ENCODE measurements at places on chromosomes 2 and 18. TPM values are rescaled to one million over a fixed set of nuclear protein-coding genes. Genes with fewer than 3 reads are reported as not detected.
A peak's percentile ranks its signal among the peaks of the same experiment; 100 is the strongest.

The RBM43 gene
- total RNA-seq: 3.6 TPM

The MRPS5 gene
- 58.1 TPM for total RNA-seq

The CCDC141 gene
- total RNA-seq: 9.6 TPM

The ABCG8 gene
- total RNA-seq: not detected

The TTC31 gene
- 27.3 TPM for total RNA-seq

The MYL12A gene
- 498 TPM for total RNA-seq

The CASP10 gene
- total RNA-seq: 12.4 TPM

The TXNDC2 gene
- total RNA-seq: not detected

The GCKR gene
- total RNA-seq: not detected

The MC2R gene
- total RNA-seq: 0.15 TPM

The KCNG3 gene
- total RNA-seq: not detected

The KIF5C gene
- total RNA-seq: 0.37 TPM

The GKN2 gene
- total RNA-seq: not detected

GRCh38 chr2:439077-439476 is 151.2 kb upstream of the ALKAL2 start:
- H3K4me3 ChIP-seq: no peak overlapping the region
- DNase-seq: no peak
- no peaks in the 10 kb centered on the region for H3K27me3 ChIP-seq
- no peak overlapping the region for H3K27ac ChIP-seq
- no peaks in the 10 kb centered on the region for H3K36me3 ChIP-seq

- peak overlapping the region; percentile 93 for H3K27ac ChIP-seq
- H3K4me3 ChIP-seq: peak overlapping the region; percentile 93
- DNase-seq: no peak
- H3K27me3 ChIP-seq: no peaks in the 10 kb centered on the region
Measured at GRCh38 chr2:10446631-10447030, 1.5 kb downstream of the ODC1 start.

DNA sequence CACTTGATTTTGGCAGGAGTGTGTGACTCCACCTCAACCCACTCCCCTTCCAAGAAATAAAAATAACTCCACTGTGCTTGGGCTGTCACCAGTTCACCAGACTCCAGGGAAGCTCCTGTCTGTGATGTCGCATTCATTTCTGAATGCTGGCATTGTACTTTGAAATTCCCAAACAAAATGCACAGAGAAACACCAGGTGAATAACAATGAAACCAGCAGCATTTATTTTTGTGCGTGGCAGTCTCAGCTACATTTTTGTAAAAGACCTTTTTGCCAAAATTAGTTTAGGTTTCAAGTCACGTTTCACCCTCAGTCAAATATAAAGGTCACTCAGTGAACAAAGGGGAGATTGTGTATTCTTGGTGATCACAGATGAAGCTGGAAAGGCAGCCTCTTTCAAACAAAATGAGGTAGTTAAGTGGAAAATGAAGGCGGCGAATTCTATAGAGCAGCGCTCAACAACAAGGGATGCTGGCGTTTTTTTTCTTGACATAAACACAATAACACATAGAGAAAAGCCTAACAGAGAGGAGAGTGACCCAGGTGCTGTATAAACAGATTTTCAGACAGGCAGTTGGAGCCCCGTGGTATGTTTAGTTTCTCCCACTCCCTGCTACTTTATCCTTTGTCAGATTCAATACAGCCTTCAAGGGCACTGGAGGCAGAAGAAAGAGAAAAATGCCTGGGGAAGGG is 210.3 kb upstream of the GCFC2 start:
- H3K4me1 ChIP-seq: no peaks in the 10 kb centered on the region
- H3K27me3 ChIP-seq: no peaks in the 10 kb centered on the region
- H3K27ac ChIP-seq: no peak overlapping the region

DNA sequence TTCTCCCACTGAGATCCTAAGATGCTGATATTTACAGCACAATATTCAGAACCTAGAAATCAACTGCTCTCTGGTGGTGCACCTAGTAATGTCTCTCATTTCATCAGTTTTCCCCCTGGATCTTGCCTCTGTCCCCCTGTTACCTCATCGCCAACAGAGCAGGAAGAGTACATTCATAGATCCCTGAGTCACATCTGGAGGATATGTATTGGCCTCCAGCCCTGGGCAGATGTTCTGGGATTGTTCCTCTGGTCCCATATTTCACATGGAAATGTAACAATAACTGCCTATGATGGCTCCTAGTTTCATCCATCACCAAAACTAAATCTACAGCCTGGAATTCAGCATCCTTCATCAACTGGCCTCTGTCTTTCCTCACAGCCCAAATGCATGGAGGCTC is 278.8 kb upstream of the SLC14A2 start:
- H3K27me3 ChIP-seq: no peaks in the 10 kb centered on the region
- H3K4me3 ChIP-seq: no peak overlapping the region
- no peaks in the 10 kb centered on the region for H3K4me1 ChIP-seq
- H3K36me3 ChIP-seq: no peaks in the 10 kb centered on the region
- H3K27ac ChIP-seq: no peak overlapping the region
- no peak for DNase-seq

GRCh38 chr2:158894078-158894477 is 74.4 kb upstream of the TANC1 start:
- no peaks in the 10 kb centered on the region for H3K4me1 ChIP-seq
- H3K27me3 ChIP-seq: no peaks in the 10 kb centered on the region
- H3K4me3 ChIP-seq: no peak overlapping the region
- no peak overlapping the region for H3K27ac ChIP-seq
- no peaks in the 10 kb centered on the region for H3K36me3 ChIP-seq

GRCh38 chr2:18934886-18935285 is 345.5 kb upstream of the NT5C1B start:
- 0 out of 2 replicates have a peak, but pooled peaks cover under 1% of the 10 kb centered on the region for H3K4me1 ChIP-seq
- no peak for DNase-seq
- H3K36me3 ChIP-seq: no peaks in the 10 kb centered on the region

DNA sequence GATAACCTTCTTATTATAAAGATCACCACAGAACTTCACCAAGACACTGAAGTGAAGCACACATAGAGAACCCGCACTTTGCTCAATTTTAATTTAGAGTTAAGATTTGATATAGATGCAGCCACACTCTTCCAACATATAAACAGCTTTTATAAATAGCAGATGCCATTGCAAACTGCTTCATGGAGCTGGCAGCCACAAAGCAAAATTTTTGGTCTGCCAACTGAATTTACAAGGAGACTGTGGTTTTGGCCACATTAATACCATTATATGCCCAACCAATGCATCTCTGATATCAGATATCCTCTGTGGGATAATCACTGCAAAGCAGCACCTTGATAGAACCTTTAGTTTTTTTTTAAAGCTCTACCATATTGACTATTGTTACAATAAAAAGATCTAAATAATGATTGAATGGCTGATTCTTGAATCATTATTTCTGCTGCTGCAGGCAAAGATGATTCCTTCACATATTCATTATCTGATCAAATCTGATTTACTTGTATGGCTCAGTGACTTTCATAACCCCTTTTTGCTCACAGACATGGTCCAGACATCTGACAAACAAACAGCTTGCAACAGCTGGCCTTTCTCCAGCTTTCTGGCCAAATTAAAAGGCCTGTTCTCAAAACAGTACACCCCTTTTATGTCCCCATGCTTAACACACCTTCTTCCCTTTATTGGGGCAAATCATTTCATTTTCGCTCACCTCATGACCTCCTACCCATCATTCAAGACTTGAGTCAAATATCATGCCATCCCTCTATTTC is 88.4 kb downstream of the METTL4 start:
- H3K36me3 ChIP-seq: no peaks in the 10 kb centered on the region
- H3K27ac ChIP-seq: no peak overlapping the region
- no peaks in the 10 kb centered on the region for H3K27me3 ChIP-seq
- H3K4me3 ChIP-seq: no peak overlapping the region

GRCh38 chr2:7517088-7517487 is 599.9 kb downstream of the RNF144A start:
- no peak overlapping the region for H3K27ac ChIP-seq
- no peaks in the 10 kb centered on the region for H3K36me3 ChIP-seq
- H3K27me3 ChIP-seq: peaks cover 2% of the 10 kb centered on the region
- no peak overlapping the region for H3K4me3 ChIP-seq
- no peak for DNase-seq

GRCh38 chr2:23093513-23093912 is 291.5 kb upstream of the KLHL29 start:
- H3K27me3 ChIP-seq: no peaks in the 10 kb centered on the region
- no peaks in the 10 kb centered on the region for H3K4me1 ChIP-seq
- no peak for DNase-seq
- no peaks in the 10 kb centered on the region for H3K36me3 ChIP-seq

DNA sequence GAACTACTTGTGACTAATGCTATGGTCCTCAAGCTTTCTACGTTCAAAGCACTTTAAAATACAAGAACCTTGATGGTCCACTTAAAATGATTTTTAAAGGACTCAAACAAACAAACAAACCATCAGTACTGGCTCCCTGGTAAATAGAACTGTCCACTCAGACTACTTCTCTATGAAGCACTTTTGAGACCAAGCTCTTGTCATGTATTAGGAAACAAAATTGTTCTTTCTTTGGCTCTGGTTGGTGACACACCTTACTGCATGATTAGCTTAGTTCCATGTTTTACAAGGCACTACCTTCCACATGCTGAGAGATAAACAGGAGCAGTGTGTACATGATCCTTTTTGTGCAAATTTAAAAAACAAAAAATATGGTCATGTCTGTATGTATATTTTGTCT is 19.7 kb downstream of the DARS1 start:
- H3K36me3 ChIP-seq: peaks cover 13% of the 10 kb centered on the region
- H3K4me3 ChIP-seq: no peak overlapping the region
- no peaks in the 10 kb centered on the region for H3K27me3 ChIP-seq
- H3K4me1 ChIP-seq: peaks cover 15% of the 10 kb centered on the region
- no peak for DNase-seq
- H3K27ac ChIP-seq: no peak overlapping the region

- DNase-seq: no peak
- H3K4me1 ChIP-seq: no peaks in the 10 kb centered on the region
- no peak overlapping the region for H3K27ac ChIP-seq
- no peaks in the 10 kb centered on the region for H3K36me3 ChIP-seq
- no peak overlapping the region for H3K4me3 ChIP-seq
Measured at GRCh38 chr2:19607400-19607799, 249.0 kb upstream of the OSR1 start.

- H3K4me1 ChIP-seq: no peaks in the 10 kb centered on the region
- H3K36me3 ChIP-seq: no peaks in the 10 kb centered on the region
- no peak overlapping the region for H3K27ac ChIP-seq
- DNase-seq: no peak
Measured at GRCh38 chr2:97734061-97735051, 21.0 kb downstream of the ZAP70 start.

GRCh38 chr2:195047955-195048354 is 609.1 kb upstream of the SLC39A10 start:
- no peaks in the 10 kb centered on the region for H3K36me3 ChIP-seq
- H3K27ac ChIP-seq: no peak overlapping the region
- no peaks in the 10 kb centered on the region for H3K27me3 ChIP-seq
- H3K4me3 ChIP-seq: no peak overlapping the region
- H3K4me1 ChIP-seq: no peaks in the 10 kb centered on the region

GRCh38 chr18:76425146-76426131 is 69.6 kb downstream of the ZNF516 start:
- no peak overlapping the region for H3K4me3 ChIP-seq
- H3K36me3 ChIP-seq: peaks cover 2% of the 10 kb centered on the region

GRCh38 chr2:86500325-86501083 is 59.3 kb downstream of the KDM3A start:
- H3K27me3 ChIP-seq: no peaks in the 10 kb centered on the region
- H3K4me1 ChIP-seq: no peaks in the 10 kb centered on the region
- H3K36me3 ChIP-seq: no peaks in the 10 kb centered on the region
- DNase-seq: no peak

DNA sequence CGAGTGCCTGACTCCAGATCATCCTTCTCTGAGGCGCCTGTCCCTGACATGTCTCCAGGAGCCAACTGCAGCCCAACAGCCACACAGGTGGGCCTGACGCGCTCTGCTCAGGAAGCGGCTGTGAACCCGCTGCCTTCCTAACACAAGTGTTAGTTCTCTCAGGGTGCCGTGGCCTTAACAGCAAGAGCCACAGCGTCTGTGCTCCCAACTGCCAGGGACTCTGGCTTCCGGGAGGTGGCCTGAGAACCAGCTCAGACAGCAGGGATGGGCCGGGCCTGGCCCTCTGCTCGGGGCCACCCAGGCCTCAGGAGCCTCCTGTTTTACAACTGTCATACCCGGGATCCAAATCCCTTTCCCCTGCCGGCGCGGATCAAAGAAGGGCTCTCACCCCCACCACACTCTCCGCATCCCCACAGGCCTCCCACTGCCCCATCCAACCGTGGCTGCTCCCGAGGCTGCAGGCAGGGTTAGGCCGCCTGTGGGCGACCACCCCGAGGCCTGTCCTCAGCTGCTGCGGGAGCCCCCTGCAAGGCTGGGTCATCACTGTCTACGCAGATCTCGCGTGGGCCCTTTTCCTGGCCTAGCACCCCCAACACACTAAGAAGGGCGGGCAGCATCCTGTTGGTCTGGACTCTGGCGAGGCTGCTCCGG is 114.2 kb upstream of the ZNF236 start:
- no peaks in the 10 kb centered on the region for H3K4me1 ChIP-seq
- H3K36me3 ChIP-seq: no peaks in the 10 kb centered on the region
- H3K27ac ChIP-seq: no peak overlapping the region
- DNase-seq: no peak
- no peaks in the 10 kb centered on the region for H3K27me3 ChIP-seq
- no peak overlapping the region for H3K4me3 ChIP-seq

GRCh38 chr18:9404565-9405060 is 70.0 kb downstream of the TWSG1 start:
- H3K4me1 ChIP-seq: no peaks in the 10 kb centered on the region
- H3K27me3 ChIP-seq: no peaks in the 10 kb centered on the region
- DNase-seq: no peak
- no peaks in the 10 kb centered on the region for H3K36me3 ChIP-seq

DNA sequence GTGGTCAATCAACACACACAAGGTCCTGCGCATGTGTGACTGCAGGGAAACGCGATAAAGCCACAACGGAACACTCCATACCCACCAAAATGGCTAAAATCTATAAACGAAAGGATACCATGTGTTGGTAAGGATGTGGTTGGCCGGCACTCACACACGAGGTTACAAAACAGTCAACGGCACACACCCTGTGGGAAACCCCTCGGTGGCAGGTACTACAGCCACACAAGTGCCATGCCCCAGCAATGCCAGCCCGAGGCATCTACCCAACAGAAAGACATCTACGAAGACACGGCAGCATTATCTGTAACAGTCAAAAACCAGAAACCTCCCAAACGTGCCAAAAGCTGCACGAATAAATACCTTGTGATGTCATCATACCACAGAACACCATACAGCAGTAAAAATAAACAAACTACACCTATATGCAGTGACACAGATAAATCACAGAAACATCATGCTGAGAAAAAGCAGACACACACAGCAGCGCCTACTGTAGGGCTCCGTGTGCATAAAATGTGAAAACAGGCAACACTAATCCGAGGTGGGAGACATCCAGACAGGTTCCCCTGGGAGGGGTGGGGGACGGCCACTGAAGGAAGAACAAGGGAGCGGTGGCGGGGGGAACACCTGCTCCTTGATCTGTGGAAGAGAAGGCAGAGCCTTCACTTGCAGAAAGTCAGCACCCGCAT is 36.7 kb downstream of the HDAC4 start:
- H3K4me3 ChIP-seq: no peak overlapping the region
- H3K36me3 ChIP-seq: no peaks in the 10 kb centered on the region
- no peaks in the 10 kb centered on the region for H3K4me1 ChIP-seq
- no peak for DNase-seq
- no peak overlapping the region for H3K27ac ChIP-seq
